ENCODE measurements at places on chromosomes 13 and 19.

GRCh38 chr13:111380431-111380830 lies 60.0 kb downstream of the TEX29 start:
- DNase-seq: no peak

DNA sequence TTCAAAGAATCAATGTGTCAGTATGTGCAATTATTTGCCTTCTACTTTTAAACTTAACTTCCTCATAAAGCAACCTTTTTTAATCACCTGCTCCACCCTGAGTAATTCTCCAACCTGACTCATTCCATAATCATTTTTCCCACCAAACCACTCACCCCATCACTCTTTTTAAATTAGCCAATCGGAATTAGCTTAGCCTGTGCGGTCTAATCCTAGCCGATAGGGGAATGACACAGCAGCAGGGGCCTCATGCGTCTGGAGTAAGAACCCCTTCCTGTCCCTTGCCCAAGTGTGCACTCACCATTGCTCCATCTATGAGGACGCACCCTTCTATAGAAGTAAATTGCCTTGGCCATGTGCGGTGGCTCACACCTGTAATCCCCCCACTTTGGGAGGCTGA lies 27.4 kb upstream of the ZNF83 start:
- DNase-seq: no peak

- no peak for DNase-seq
These were observed 1342.6 kb upstream of the SPRY2 start for GRCh38 chr13:81683521-81683920.

- DNase-seq: no peak
These were observed 653.1 kb downstream of the LIG4 start for GRCh38 chr13:107562203-107562602.

DNA sequence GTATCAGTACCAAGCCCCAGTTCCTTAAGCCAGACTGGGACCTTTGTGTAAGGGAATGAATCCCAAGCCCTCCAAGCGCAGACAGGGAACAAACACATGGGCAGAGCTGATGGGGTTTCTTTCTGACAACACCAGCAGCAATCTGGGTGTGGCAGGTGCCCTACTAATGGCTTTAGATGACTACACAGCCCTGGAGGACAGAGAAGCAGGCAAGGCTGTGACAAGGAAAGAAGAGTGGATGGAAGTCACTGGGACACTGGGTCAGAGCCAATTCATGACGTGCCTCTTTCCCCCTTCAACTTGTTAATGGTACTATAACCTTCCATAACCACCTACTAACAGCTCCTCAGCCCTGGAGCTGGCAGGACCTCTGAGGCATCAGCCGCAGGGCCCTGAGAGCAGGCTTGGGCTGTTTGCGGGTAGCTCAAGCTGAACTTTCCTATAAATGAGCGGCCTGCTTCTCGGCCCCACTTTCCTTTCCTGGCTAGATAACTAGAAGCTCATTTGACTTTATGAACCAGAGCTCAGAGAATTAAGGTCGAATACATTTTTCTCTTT lies 38.9 kb downstream of the RASL11A start:
- DNase-seq: no peak

GRCh38 chr13:84352946-84353345 lies 470.7 kb upstream of the SLITRK1 start:
- no peak for DNase-seq

- no peak for DNase-seq
These were observed 352.9 kb downstream of the FOXO1 start for GRCh38 chr13:40313269-40314200.

DNA sequence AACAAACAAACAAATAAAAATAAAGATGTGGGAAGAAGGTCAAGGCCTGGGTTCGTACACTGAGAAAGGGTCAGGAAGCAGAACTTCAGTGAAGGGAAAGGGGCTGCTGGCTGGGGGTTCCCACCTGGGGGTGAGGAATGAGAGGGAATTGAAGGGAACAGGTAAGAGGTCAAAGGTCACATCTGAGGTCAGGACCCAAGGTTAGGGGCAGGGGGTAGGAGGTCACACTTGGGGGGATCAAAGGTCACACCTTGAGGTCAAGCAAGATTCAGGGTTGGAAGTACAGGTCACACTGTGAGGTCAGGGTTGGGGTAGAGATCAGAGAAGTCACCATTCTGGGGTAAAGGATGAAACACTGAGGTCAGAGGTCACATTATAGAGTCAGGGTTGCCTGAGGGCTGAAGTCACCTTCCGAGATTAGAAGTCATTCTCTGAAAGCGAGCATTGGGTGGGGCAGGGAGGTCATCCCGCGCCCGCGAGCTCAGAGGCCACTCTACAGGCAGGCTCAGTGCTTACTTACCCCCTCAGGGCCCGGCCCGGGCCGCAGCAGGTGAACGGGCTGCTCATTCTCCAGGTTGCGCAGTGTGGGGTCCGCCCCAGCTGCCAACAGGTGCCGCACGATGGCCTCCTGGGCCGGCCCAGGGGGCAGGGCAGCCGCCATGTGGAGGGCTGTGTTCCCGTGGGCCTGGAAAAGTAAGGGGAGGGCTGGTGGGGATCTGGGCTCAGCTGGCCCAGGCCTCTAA lies 10.8 kb downstream of the NFKBID start:
- no peak for DNase-seq

GRCh38 chr13:101535192-101535746 lies 82.8 kb downstream of the ITGBL1 start:
- DNase-seq: no peak

- no peak for DNase-seq
These were observed 234.6 kb downstream of the FGF9 start for GRCh38 chr13:21905486-21905885.

GRCh38 chr19:34489175-34489574 lies 7.6 kb downstream of the WTIP start:
- no peak for DNase-seq

DNA sequence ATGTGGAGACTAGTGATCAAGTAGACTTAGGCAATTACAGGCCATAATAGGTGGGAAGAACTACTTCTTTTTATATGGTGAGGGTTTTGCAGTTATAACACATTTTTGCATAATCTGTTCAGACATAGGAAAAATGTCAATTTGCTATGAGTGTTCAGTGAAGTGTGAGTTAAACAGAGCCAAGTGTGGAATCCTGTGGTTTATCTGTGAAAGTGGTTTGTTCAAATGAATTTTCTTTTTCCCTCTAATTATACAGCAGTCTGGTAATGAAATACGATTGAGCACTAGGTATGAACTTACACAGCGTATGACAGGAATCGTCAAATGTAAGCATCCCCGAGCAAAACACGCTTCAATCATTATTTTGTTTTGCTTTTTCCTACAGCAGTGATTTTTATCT lies 178.3 kb downstream of the STK24 start:
- DNase-seq: no peak

- DNase-seq: no peak
These were observed 137.1 kb downstream of the SLC7A1 start for GRCh38 chr13:29458419-29458818.

DNA sequence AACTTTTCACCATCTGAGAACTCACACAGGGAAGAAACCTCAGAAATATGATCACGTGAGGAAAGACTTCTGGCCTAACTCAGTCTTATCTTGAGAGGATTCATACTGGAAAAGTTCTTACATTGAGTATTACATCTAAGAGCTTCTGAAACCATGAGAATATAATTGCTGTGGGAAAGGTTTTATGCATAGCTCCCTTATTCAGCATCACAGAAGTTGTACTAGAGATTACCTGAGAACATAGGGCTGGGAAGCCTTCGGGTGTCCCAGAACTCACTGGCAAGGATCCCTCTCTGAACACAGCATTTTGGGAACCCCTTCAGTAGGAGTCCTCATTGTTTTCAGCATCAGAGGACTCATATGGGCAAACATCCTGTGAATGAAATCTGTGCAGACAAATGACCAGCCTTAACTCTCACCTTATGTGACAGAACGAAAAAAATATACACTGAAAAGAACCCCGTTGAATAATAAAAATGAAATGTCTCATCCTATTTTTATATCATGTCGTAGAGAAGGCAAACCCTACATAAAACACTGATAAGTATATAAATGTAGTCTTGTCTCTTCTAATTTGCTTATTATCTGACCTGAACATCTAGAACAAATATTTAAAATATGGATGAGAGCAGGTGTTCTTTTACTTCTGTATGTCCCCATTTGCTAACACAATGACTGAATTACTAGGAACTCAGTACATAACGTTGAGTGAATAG lies 14.2 kb downstream of the ZNF274 start:
- DNase-seq: no peak

DNA sequence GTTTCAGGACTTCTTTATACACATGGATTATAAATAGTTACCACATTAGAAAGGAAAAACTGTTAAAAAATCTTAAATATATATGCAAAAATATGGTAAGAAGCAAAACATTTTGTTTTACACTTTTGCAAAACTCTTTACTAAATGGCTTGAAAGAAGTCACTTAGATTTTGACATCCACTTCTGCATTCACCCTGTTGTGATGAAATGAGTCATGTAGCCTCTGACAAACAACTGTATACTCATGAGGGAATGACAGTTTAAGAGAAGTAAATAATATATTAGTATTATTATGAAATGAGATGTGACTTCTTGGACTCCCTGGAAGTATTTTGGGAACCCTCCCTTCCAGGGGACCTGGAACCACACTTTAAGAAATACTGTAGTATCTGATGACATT lies 275.6 kb downstream of the DACH1 start:
- no peak for DNase-seq

DNA sequence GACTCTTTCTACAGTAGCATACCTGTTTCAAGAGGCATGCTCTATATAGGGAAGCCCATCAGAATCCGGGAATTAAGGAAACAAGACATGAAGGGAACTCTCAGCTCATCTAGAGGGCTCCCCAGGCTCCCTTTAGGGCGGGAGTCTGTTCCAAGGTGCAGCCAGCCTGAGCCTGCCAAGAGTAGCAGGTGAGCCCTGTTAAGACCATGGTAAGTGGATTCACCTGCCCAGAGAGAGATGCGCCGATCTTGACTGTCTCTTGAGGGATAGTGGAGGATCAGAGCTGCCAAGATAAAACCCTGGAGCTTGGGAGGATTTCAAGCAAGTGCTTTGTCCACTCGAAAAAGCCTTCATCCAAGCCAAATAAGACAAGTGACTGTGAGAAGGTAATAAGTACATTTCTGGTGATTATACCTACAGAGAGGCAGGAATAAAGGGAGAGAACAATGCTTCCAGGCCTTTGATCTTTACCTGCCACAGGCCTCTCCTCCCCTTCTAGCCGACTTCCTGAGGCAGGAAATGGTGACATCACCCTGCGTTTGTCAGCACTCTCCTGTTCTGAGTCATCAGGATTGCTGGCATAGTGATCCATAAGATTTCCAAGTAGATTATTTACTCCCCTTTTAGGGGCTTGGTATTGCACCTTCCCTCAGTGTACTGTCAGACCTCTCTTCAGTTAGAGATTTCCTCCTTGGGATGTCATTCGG lies 31.5 kb downstream of the KLF5 start:
- no peak for DNase-seq

- DNase-seq: no peak
These were observed 54.6 kb downstream of the TRPM4 start for GRCh38 chr19:49212016-49212701.

DNA sequence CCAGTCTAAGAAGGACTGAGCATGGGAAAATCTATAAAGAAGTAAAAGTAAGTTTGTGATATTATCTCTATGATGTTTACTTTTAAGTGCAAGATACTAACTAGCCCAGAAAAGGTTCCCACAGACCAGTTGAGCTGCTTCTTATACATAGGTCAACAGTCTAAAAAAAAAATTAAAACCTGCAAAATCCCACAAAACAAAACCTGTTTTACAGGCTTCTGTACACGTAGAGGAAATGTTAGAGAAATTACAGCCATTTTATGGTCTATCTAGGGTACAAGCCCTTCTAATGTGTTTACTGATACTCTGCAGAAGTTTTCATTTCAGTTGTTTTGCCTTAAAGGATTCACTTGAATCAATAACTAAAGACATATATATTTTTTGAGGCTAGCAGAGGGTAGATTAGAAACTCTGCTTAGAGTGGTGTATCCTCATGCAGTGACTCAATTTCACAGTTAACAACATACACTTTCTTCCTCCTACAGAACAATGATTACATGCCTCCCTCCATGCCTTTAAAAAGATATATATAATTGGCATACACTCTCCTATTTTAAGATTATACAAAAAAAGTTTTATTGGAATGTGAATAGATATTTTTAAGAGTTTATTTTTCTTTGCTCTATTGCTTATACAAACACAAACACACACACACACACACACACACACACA lies 43.9 kb downstream of the CAB39L start:
- peak; percentile 75 for DNase-seq

DNA sequence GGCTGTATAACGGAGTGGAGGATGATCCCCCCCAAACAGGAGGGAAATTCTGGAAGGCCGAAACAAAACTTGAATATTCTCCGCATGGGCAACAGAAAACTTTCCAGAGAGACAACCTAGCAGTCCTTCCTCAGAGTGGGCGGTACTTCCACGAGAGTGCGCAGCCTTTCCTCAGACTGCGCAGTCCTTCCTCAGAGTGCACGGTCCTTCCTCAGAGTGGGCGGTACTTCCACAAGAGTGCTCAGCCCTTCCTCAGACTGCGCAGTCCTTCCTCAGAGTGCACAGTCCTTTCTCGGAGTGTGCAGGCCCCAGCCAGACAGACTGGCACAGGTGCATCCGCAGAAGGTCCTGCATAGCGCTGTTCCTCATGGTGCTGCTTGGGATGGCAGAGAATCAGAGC lies 12.7 kb upstream of the GALP start:
- no peak for DNase-seq

DNA sequence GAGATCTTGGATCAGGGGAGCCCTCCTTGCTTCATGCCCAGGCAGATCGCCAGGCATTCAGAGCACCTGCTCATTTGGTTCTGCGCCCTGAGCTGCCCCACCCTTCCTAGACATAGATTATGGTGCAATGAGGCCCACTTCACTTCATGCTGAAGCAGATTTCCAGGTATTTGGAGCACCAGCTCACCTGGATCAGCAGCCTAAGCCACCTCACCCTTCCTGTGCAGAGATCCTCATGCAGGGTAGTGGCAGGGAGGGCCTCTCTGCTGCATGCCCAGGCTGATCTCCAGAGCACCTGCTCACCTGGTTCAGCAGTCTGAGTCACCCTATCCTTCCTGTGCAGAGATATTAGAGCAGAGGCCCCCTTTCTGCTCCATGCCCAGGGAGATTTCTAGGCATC lies 1966.1 kb downstream of the PCDH9 start:
- DNase-seq: no peak

DNA sequence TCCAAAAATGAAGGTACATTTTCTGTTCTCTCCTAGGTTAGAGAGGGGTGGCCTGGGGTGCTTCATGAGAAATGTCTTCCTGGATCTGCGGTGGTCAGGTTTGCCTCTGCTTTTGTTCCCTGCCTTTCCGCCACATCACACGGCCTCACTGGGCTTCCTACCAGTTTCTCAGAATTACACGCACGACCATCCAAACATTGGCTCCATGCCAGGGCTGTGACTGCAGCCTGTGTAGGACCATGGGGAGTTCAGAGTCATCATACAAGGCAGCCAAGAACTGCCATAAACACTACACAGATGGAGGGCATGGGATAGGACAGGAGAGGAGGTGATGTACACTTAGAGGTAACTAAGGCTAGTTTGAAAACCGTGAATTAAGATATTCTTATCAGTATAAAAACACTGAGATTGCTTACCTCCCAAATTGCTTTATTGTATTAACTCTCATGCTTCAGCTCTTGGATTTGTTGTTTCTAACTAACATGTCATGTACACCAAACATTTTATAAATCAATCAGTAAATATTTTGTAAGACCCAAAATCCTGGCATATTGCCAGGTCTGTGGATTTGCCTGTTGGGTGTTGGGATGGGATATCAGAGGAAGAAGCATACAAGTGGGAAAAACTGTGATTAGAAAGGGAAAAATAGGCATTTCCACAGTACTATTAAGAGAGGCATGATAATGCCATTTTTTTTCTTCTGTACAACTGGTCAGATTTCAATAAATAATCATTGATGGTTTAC lies 45.2 kb downstream of the CDADC1 start:
- no peak for DNase-seq

- DNase-seq: no peak
These were observed 17.0 kb downstream of the EFNA2 start for GRCh38 chr19:1302533-1303239.
